Parietal lobe (tissue), 2 donors: ENCODE measurements at places on chromosomes 2 and 18. TPM values are rescaled to one million over a fixed set of nuclear protein-coding genes. Genes with fewer than 3 reads are reported as not detected.

The MOCOS gene
- total RNA-seq: 0.31 TPM

The DNAH6 gene
- 10.6 TPM for total RNA-seq

The EFR3B gene
- total RNA-seq: 69.5 TPM

The PAX8 gene
- 0.31 TPM for total RNA-seq

The DNAJC5G gene
- not detected for total RNA-seq

The GPAT2 gene
- 3.1 TPM for total RNA-seq

The PMAIP1 gene
- total RNA-seq: 0.94 TPM

The CBLN2 gene
- total RNA-seq: 43.8 TPM

The CD8B2 gene
- not detected for total RNA-seq

The IFIH1 gene
- 2.2 TPM for total RNA-seq

The EPHA4 gene
- 123 TPM for total RNA-seq

The ZBTB7C gene
- total RNA-seq: 0.94 TPM

The SPHKAP gene
- 51.3 TPM for total RNA-seq

The TUBA4B gene
- total RNA-seq: not detected

The ANKAR gene
- 45.1 TPM for total RNA-seq

The SLC19A3 gene
- total RNA-seq: 3.1 TPM

The SERPINB13 gene
- not detected for total RNA-seq

The POTEI gene
- 0.31 TPM for total RNA-seq

The GCKR gene
- 1.3 TPM for total RNA-seq

The HOXD1 gene
- not detected for total RNA-seq

The SERPINB10 gene
- not detected for total RNA-seq

The NR4A2 gene
- 12.2 TPM for total RNA-seq

The REG1B gene
- total RNA-seq: not detected

The NEB gene
- total RNA-seq: 2.5 TPM

The HOXD13 gene
- not detected for total RNA-seq

The ASAP2 gene
- 72.6 TPM for total RNA-seq

The IL37 gene
- total RNA-seq: not detected

The MYL1 gene
- not detected for total RNA-seq

The MTX2 gene
- 41.0 TPM for total RNA-seq

The SULT1C4 gene
- 11.9 TPM for total RNA-seq

The GYPC gene
- 8.5 TPM for total RNA-seq

The SKA1 gene
- 1.9 TPM for total RNA-seq

The MSH2 gene
- total RNA-seq: 77.9 TPM

The TDRD15 gene
- total RNA-seq: not detected

The RBM43 gene
- 1.6 TPM for total RNA-seq

The FARSB gene
- 33.8 TPM for total RNA-seq

The ACVR1 gene
- 34.4 TPM for total RNA-seq

The SCYGR3 gene
- total RNA-seq: not detected

The EML6 gene
- total RNA-seq: 23.8 TPM

The CYP26B1 gene
- total RNA-seq: 3.4 TPM

The AKAIN1 gene
- 3.8 TPM for total RNA-seq

The FLACC1 gene
- total RNA-seq: 2.5 TPM

The NYAP2 gene
- total RNA-seq: 21.9 TPM
